ENCODE measurements at places on chromosomes 13 and 19.

DNA sequence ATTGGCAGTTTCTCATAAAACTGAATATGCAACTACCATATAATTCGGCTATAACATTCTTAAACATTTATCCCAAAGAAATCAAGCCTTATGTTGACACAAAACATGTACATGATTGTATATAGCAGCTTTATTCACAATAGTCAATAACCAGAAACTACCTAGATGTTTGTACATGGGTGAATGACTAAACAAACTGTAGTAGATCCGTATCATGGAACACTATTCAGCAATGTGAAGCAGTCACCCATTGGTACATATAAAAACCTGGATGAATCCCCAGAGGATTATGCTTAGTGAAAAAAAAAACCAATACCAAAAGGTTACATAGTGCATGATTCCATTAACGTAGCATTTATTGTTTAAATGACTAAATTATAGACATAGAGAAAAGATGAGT, 471.7 kb upstream of the KLHL1 start:
- DNase-seq: no peak

- no peak for DNase-seq
These were observed 16.0 kb downstream of the SPATA13 start for GRCh38 chr13:24176351-24177101.

GRCh38 chr13:40517486-40518480, 148.7 kb downstream of the FOXO1 start:
- no peak for DNase-seq

GRCh38 chr13:67235265-67235664, 5.1 kb upstream of the PCDH9 start:
- no peak for DNase-seq

DNA sequence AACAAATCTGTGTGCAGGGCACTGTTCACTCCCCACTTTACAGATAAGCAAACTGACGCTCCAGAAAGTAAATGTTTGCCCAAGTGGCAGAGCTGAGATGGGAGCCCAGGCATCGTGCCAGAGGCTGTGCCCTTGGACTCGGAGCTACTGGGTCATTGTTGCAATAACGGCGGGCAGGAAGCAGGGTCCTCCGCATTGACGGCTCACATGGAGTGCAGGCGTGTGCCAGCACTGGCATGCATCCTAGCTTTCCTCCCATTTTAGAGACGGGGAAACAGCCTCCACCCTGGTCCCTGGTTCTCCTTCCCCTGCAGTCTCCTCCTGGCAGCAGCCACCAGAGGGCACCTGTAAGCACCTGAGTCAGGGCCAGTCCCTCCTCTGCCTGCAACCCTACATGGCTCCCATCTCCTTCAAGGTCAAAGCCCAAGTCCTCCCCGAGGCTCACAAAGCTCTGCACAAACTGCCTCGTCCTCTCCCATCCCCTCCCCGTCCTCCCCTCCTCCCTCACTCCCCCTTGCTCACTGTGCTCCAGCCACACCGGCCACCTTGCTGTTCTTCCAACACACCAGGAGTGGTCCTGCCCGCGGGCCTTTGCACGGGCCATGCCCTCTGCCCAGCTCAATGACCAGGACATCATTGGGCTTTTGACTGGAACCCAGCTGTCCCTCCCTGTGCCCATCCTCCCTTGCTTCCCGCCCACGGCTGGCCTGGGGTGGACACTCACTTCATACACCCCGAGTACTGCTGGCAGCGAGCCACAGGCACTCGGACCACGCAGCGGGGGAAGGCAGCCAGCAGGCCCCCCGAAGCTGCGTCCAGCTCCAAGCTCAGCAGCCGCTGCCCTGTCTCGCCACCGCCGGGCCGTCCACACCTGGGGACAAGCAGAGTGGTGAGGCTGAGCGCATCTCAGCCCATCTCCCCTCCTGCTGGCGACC, 7.7 kb upstream of the LRG1 start:
- no peak for DNase-seq

DNA sequence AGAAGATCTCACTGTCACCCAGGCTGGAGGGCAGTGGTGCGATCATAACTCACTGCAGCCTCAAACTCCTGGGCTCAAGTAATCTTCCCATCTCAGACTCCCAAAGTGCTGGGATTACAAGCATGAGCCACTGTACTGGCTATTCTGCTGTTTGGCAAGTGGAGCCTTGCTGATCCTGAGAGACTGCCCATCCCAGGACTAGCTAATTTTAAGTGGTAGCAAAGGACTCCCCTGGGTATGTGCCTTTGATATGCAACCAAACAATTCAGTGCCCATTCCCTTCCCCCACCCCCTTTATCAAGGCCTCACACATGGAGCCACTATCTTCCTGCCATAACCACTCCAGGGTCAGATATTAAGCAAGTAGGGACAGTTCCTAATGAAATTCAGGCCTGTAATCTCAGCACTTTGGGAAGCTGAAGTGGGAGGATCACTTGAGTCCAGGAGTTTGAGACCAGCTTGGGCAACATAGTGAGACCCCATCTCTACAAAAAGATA, 17.0 kb upstream of the ZNF460 start:
- no peak for DNase-seq

- DNase-seq: no peak
These were observed 309.6 kb upstream of the TMTC4 start for GRCh38 chr13:100984085-100984705.

- DNase-seq: no peak
These were observed 187.0 kb upstream of the EDNRB start for GRCh38 chr13:78105656-78106055.

GRCh38 chr19:1412995-1413800, 5.8 kb downstream of the DAZAP1 start:
- DNase-seq: no peak

- no peak for DNase-seq
These were observed 6.7 kb downstream of the DBP start for GRCh38 chr19:48630296-48631063.

DNA sequence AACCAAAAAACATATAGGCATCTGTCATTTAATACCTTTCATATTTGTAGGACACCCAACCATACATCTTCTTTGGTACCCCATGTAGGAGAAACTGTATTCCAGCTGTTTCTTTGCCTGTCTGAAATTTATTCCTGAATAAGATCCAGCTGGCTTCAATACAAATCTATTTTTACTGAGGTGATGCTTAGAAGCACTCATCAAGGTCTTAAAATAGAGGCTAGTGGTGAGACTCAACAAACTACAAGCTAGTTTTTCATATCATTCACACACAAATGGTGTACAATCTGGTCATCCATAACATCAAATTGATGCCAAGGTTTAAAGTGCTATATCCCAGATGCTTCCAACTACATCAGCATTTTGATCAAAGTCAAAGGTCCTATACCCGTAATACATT, 1071.3 kb upstream of the MIR17HG start:
- no peak for DNase-seq

DNA sequence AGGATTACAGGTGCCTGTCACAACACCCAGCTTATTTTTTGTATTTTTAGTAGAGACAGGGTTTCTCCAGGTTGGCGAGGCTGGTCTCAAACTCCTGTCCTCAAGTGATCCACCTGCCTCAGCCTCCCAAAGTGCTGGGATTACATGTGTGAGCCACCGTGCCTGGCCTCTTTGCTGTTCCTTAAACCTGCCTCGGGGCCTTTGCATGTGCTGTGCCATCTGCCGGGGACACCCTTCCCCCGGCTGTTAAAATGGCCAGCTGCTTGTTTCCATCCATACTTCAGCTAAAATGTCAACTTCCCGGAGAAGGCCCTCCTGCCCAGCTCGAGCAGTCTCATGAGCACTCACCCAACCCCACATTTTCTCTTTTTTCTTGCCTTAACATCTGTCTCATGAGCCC, 19.1 kb upstream of the PDE4C start:
- no peak for DNase-seq

DNA sequence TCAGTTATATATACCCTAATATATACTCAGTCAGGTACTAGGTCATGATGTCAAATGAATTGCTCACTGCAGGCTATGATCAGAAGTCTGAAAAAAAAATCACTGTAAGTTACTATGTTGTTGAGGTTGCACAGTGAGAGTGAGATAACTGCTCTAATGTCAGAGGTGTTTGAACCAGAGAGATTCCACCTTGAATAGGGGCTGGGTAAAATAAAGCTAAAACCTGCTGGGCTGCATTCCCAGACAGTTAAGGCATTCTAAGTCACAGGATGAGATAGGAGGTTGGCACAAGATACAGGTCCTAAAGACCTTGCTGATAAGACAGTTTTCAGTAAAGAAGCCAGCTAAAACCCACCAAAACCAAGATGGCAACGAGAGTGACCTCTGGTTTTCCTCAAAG, 10.2 kb downstream of the EPSTI1 start:
- DNase-seq: no peak

DNA sequence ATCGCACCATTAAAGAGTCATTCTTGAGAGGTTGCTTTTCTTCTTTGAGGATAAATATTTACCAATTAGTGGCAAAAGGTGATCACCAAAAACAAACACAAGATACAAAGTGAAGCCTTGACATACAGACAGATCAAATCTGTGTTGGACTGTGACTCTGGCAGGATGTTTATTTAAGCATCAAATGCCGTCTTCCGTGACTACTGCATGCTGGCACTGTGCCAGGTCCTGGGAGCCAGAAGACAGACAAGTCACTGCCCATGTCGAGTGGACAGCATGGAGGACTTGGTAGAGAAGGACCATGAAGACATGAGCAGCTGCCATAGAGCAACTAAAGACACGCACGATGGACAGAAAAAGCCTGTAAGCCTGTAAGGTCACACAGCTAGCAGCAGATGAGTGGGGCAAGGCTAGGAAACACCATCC, 92.8 kb upstream of the FARP1 start:
- DNase-seq: no peak

- DNase-seq: no peak
These were observed 75.2 kb upstream of the C13orf46 start for GRCh38 chr13:114049026-114049425.

DNA sequence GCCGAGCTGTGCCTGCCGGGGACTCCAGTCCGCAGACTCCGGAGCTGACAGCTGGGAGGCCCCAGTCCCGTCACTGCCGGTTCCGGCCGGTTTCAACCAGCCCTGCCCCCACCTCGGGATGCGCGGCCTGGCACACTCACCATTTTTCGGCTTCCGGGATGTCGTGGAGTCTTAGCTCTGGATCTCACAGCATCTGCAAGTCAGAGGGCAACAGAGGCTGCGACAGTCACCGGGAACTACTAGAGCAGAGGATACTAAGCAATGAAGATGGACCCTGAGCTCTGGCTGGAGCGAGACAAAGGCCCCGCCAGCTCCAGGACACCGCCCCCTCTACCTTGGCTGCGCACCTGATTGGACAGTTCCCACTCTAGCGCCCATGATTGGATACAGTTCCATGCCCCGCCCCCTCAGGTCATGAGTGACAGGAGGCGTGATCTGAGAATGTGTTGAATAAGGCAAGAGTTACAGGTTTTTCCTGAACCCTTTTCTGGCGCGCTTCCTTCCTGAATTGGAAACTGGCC, at the start of gene ZNF682:
Gene ZNF682 (minus strand): TSS at position 303 of the 521 bp plus-strand sequence. CDS start 160 bp downstream, at position 143.
- peak; percentile 88 for DNase-seq

- DNase-seq: no peak
These were observed 572 bp upstream of the FKBP8 start for GRCh38 chr19:18543814-18544475.

GRCh38 chr13:82729401-82729800, 1152.9 kb downstream of the SLITRK1 start:
- no peak for DNase-seq

DNA sequence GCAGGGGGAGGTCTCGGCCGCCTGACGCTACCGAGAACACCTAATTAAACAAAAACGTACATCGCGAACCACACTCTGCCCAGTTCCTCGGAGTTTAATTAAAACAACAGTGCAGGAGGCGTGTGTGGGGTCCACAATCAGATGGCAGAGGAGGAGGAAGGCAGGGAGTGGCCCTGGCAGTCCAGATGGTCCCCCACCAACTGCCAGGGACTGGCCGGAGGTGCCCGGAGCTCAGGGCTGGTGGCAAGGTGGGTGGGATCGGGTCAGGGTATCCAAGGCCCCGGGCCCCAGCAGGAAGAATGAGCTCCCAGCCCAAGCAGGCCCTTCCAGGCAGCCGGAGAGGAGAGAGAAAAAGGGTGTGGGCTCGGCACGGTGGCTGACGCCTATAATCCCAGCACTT, 71.3 kb downstream of the PTPRS start:
- no peak for DNase-seq

- DNase-seq: no peak
These were observed 1.2 kb downstream of the ZSWIM4 start for GRCh38 chr19:13796301-13797057.

DNA sequence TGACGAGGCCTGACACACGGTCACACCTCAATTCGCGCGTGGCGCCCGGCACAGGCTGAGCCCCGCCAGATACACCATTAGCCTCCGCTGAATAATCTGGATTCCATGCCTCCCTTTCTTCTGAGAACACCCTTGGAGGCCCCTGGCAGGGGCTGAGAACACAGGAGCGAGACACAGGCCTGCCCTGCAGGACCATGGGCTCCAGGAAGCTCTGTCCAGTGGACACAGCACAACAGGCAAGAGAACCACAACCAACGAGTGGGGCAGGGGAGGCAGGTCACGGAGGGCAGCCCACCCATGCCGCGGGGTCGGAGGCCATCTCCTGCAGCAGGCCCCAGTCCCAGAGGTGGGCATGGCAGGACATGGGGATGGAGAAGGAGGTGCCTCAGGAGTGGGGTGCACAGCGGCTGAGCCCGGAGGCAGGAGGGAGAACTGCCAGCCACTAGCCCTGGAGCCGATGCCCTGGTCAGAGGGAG, 75.8 kb upstream of the C13orf46 start:
- no peak for DNase-seq

GRCh38 chr19:543910-544608, at the start of gene GZMM:
TSS of gene GZMM (plus strand) at chr19:544053. CDS start at chr19:544072, 19 bp downstream.
- DNase-seq: peak; percentile 50

DNA sequence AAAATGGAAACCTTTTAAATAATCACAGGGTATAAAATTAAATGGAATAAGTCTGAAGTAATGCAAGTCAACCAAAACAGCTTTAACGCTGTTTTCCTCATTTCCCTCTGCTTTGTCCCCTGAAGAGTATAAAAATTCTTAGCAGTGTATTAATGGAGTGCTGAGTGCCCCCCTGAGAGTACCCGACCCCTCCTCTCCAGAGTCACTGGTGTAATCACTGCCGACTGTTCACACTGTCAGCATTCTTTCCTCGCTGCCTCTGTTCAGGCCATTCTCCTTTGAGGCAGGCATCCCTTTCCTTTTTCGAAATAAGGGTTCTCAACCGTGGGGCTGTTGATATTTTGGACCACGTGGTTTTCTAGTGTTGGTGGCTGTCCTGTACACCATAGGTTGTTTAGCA, 146.9 kb upstream of the SLC10A2 start:
- no peak for DNase-seq

- DNase-seq: no peak
These were observed 103.6 kb downstream of the MBNL2 start for GRCh38 chr13:97325738-97326137.

GRCh38 chr13:99446242-99446641, 55.0 kb upstream of the TM9SF2 start:
- no peak for DNase-seq
